ENCODE measurements at places on chromosomes 1 and 21. TPM values are rescaled to one million over a fixed set of nuclear protein-coding genes. Genes with fewer than 3 reads are reported as not detected.

LCE1C gene
- total RNA-seq, result not detected

DNA sequence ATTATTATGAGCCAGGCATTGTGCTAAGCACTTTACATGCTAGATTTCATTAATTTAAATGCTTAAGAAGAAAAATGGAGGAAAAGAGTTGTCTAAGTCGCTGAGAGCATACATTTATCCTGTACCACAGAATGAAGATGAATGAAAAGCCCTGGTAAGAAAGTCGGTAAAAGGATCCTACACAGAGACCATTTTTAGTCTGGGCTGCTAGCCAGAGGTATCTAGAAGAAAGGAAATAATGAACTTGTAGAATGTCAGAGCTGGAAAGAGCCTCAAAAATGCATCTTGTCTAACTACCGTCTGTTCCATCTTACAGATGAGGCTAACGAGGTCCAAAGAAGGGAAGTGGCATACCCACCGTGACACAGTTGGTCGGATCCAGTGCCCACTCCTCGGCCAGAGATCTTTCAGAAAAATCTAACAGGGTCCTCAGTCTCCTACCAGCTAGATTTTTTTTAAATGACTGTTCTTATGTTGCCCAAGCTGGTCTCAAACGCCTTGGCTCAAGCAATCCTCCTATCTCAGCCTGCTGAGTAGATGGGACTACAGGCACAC is 12.2 kb upstream of the TNR start:
- no peaks in the 10 kb centered on the region for H3K36me3 ChIP-seq
- peaks cover 16% of the 10 kb centered on the region for H3K4me1 ChIP-seq
- H3K27me3 ChIP-seq, result no peaks in the 10 kb centered on the region
- no peak overlapping the region for H3K27ac ChIP-seq
- no peak overlapping the region for H3K4me3 ChIP-seq

DNA sequence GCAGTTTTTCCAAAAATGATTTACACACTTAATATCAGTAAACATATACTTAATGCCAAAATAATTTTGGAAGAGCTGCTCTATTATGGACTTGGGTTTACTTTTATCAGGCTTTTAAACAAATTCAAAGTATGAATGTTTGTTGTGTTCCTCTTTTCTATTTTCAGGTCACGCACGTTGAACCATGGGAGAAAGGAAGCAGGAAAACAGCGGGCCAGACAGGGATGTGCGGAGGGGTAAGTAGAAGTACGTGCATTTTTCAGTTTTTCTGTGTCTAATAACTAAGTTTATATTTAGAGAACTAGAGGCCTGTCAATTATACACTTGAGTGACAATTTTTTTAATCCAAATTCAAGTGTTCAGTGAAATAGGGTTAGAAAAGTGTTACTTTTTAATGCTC is 3.4 kb downstream of the PRPF38B start:
- no peak for DNase-seq
- H3K4me3 ChIP-seq, result peak overlapping the region; percentile 39
- peaks cover 26% of the 10 kb centered on the region for H3K36me3 ChIP-seq
- H3K27me3 ChIP-seq, result no peaks in the 10 kb centered on the region

CTSK gene
- 4.6 TPM for total RNA-seq

TTC24 gene
- total RNA-seq, result not detected
